Activated T-helper 1 cell treated with Interleukin-2 at 50 U/mL for 16 hours (primary cell): ENCODE measurements at places on chromosomes 3 and 15.

- no peak for DNase-seq
These were observed 50.4 kb downstream of the TCF12 start for GRCh38 chr15:56968821-56969220.

- no peak for DNase-seq
These were observed 9.9 kb downstream of the ATRIP start for GRCh38 chr3:48456456-48456855.

DNA sequence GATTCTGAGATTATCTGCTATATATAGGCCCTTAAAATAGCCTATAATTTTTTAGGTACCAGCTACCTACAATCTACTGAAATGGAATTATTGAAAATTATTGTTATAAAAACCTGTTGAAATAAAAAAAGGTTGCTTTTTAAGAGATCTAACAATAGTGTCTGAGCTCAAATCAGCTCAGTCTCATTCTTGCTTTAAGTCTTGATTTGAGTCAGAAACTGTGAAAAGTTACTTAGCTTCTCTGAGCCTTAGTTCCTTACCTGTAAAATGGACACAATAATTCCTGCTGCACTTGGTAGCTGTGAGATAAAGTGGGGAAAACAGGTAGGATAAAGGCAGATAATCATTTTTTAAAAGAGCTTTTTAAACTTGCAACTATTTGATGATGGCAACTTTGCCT lies 118.8 kb upstream of the UBE2E2 start:
- DNase-seq, result no peak

DNA sequence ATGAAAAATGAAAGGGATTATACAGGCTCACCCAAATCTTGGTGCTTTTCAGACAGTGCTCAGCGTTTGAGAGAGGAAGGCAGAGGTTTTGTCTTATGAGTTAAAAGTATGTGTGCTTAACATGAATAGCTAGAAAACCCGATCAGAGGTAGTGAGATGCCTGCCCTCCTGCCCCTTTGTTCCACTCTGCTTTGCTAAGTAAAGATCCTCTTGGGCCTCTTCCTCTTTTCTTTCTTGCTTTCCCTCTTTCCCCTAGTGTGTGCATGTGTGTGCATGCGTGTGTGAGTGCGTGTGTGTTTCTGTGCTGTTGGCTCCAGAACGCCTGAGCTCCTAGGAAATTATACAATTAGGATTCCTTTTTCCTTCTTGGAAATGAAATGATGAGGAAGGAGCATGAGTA lies 261.3 kb upstream of the NR2E3 start:
- no peak for DNase-seq
